Calu3 (cell line): ENCODE measurements at places on chromosomes 1 and 21. TPM values are rescaled to one million over a fixed set of nuclear protein-coding genes. Genes with fewer than 3 reads are reported as not detected.
A peak's percentile ranks its signal among the peaks of the same experiment; 100 is the strongest.

Gene HPDL
- 8.4 and 9.7 TPM in 2 replicates for total RNA-seq

Gene CYP4Z1
- total RNA-seq = not detected in 2 replicates

DNA sequence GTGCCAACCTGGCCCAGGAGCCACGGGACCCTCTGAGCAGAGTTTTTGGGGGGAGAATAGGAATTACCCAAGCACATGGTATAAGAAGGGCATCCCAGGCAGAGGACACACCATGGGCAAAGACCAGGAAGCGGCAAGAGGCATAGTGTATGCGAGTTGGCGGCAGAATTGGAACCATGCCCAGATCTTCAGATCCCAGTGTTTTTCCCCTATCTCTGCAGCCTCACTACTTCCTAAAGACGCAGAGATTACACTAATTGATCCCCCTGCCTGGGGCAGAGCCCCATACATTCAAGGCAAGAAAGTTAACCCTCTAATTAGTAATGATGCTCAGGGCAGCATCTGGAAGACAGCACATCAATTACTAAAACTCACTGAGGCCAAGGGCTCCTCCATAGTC lies 48.2 kb downstream of the SYT2 start:
- H3K36me3 ChIP-seq = no peaks in the 10 kb centered on the region
- no peak overlapping the region for H3K27ac ChIP-seq
- peaks cover 100% of the 10 kb centered on the region for H3K27me3 ChIP-seq
- DNase-seq = no peak

GRCh38 chr1:22450351-22451021 lies 1.2 kb upstream of the ZBTB40 start:
- H3K4me3 ChIP-seq = peak overlapping the region; percentile 91
- H3K4me1 ChIP-seq = peaks cover 28% of the 10 kb centered on the region
- H3K27me3 ChIP-seq = no peaks in the 10 kb centered on the region
- H3K36me3 ChIP-seq = peaks cover 21% of the 10 kb centered on the region
- H3K27ac ChIP-seq = peak overlapping the region; percentile 44
- DNase-seq = no peak

GRCh38 chr1:158507511-158507910 lies 35.5 kb downstream of the OR10R2 start:
- H3K4me1 ChIP-seq = no peaks in the 10 kb centered on the region
- no peak overlapping the region for H3K27ac ChIP-seq
- H3K36me3 ChIP-seq = no peaks in the 10 kb centered on the region
- H3K4me3 ChIP-seq = no peak overlapping the region

- H3K4me1 ChIP-seq = peaks cover 8% of the 10 kb centered on the region
- no peak for DNase-seq
- no peaks in the 10 kb centered on the region for H3K27me3 ChIP-seq
- no peak overlapping the region for H3K4me3 ChIP-seq
Observed at GRCh38 chr21:42417533-42417932, 13.8 kb downstream of the UBASH3A start.
